Cortex of kidney (tissue), 1 donor: ENCODE measurements at places on chromosomes 7 and 10.

- DNase-seq: no peak
Observed at GRCh38 chr10:92213049-92213448, 77.8 kb downstream of the CPEB3 start.

DNA sequence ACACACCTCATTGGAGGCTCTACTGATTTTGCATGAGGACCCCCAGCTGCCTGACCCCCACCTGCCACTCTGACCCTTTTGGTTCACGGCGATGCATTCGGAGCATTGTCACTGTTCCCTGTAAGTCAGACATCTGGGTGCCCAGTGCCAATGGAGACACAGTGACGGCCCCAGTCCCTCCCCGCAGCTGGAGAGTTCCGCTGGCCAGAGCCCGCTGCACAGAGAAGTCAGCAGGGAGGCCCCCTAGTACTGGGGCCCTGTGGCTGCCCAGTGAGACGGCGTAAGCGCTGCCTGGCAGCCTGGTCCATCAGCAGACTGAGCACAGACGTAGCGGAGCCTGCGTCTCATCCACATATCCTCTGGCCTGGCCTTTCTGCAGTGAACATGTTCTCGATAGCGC is 77.5 kb downstream of the NKX6-2 start:
- DNase-seq: no peak

DNA sequence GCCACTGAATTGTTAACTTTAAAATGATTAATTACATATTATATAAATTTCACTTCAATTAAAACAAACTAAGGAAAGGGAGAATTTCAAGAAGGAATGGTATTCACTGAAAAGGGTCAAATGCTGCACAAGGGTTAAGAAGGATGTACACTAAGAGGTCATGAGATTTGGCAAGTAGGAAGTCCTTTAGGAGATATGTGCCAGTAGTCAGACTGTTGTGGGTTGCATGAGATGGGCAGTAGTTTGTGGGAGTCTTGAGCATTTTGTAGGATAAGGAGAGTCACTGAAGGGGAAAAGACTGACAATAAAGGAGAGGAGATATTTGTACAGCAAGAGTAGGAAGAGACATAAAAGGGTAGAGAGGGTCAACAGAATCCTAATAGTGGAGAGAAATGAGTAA is 12.4 kb upstream of the PTPN12 start:
- no peak for DNase-seq

DNA sequence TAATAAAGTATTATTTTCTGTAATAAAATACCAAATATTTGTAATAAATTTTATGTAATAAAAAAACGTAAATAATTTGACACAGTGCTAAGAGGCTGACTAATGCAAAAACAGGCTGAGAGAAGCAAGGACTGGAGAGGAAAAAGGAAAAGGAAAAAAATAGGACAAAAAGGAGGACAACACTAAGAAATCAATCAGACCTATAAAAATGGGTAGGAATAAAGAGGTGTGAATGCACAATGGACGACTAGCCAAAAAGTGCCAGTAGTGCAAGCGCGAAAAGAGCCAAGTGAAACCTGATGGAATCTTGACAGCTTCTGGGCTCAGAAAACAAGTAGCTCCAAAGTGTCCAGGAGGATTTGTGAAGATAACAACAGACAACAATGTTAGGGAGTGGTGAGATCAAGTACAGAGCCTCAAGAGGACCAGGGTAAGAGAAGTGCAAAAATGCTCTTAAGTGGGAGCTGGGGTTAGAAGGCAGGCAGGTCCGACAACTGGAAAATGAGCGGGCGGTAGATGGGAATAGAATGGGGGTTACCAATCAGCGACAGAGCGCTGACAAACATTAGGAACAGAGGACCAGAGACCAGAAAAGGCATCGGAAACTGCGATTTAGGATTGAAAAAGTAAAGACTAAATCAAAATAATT is 1.2 kb downstream of the BRAF start:
- no peak for DNase-seq

DNA sequence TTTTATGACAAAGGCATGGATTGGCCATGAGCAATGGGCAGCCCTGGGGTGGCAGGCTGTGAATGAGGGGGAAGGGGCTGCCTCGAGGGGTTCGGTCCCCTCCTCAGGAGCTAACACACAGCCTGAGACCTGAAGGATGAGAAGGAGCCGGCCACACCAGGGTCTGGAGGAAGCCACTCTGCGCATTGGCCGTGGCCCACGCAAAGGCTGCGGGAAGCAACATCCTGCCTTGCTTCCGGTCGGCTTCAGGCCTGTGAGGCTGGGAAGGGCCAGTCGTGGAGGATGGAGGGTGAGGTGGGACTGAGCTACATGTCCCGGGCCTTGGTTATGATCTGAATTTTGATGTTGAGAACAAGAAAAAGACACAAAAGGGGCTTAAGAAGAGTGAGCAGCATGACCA is 49.4 kb downstream of the RGS10 start:
- no peak for DNase-seq

DNA sequence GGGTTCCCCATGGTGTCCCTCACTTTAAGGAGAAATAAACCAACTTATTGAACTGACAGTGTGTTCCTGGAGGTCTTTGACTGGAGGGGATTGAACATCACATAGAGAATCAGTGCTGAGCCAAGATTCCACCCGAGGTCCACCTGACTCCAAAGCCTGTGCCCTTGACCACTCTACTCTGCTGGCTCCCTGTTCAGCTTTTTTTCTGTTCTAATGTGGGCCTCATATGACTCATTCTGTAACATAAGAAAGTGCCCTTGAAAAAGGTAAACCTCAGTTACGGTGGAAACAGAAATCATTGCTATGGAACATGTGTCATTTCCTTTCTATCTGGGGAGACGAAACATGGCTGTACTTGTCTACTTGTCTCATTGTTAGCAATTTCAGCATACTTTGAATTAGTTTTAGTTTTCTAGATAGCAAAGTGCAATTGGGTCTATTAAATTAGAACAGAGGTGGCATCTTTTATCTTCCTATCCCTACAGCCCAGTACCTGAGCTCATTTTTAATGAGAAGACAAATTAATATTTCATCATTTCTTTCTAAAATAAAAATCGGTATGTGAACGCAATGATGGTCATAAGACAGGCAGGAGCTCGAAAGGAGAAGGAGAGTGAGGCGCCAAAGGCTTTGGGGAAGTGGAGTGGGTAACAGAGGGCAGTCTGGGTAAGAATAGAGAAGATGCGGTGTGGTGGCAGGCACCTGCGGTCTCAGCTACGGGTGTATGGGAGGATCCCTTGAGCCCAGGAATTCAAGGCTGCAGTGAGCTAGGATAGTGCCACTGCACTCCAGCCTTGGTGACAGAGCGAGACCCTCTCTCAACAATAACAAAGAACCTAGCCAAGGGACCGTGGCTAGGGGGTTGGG is 1.5 kb downstream of the GSDME start:
- no peak for DNase-seq

- no peak for DNase-seq
Observed at GRCh38 chr10:132619927-132620326, 82.3 kb downstream of the INPP5A start.

GRCh38 chr10:122725768-122726167 is 26.1 kb upstream of the C10orf120 start:
- DNase-seq: no peak

DNA sequence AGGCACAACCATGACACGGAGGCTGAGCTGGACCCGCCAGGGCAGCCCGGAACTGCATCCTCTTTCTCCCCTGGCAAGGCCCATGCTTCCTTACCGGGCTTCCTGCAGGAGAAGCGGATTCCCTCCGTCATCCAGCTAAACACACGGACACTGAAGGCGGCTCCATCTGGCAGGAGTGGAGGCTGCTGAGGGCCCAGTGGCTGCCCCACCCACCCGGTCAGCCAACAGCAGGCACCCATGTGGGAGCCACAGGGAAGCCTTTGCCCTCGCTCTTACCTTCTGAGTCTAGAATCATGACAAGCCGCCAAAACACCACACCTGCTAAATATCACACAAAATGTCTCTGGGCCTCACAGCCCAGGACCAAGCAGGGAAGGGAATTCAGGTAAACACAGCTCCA is 321.6 kb upstream of the RNF32 start:
- DNase-seq: no peak

GRCh38 chr7:136102881-136103280 is 125.7 kb upstream of the MTPN start:
- no peak for DNase-seq

DNA sequence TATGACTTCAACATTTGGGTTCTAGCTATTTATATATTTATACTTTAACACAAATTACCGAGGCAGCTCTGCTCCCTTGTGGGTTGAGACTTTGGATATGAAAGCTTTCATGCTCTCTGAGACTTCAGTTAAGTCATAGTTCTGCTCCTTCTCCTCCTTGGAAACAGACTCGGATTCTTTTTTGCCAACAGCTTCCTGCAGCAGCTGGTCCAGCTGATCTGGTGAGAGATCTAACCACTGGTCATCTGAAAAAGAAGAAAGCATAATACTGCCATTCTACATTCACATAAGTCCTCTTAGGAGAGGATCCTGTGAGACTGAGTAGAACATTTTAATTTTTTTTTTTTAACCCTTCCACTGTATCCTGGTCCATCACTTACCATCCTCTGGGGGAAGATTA is 28.6 kb downstream of the ECD start:
- DNase-seq: no peak

- DNase-seq: no peak
Observed at GRCh38 chr10:103080891-103081581, 112.0 kb downstream of the NT5C2 start.

DNA sequence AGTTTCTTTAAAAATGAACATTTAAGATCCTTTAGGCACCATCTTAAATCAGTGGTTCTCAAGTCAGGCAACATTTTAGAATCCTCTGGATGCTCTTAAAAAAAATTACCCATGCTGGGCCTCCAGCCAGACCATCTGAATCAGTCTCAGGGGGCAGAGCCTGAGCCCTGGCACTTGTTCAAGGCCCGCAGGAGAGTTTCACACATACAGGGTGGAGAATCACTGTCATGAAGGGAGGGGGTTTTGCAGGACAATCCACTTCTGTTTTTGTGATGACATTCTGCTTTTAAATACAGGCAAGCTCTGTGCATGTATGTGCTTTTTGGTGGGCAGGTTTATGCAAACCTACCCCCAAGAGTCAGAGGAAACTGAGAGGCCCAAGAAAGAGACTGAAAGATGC is 268.6 kb downstream of the SEC23IP start:
- no peak for DNase-seq

DNA sequence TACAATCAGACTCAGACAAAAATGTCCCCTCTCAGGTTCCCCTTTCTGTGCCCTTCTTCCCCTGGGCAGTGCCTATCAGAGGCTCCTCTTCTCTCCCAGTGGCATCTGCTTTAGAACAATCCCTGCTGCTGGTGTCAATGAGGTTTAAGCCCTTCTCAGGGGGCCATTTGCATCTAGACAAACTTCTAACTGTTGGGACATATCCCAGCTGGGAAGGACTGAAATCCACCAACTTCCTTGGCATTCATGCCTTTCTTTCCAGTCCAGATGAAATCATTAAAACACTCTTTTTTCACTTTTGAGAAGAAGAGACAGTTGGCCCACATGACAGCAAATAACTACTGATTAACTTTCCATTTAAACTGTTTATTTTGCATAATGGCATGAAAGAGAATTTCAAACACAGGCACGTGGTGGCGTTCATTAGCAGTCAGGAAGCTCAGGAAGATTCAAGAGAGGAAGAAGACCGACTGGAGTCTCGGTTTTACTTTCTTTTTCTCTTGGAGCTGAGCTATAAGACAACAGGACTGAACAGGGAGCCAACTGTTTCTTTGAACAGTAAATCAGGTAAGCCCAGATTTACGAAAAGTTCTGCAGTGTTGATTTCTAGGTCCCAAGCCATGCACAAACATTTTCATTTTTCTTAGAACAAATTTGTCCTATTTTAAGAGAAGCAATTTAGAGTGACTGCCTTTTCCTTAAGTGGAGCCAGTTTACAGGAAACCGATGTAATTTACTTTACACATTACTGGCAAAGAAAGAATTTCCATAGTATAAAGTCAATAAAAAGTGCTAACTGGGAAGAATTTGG is at the start of gene GIMAP2:
TSS of gene GIMAP2 (plus strand) at position 488 of the 811 bp plus-strand sequence. CDS start 1,354 bp downstream, outside the sequence.
- DNase-seq: no peak

DNA sequence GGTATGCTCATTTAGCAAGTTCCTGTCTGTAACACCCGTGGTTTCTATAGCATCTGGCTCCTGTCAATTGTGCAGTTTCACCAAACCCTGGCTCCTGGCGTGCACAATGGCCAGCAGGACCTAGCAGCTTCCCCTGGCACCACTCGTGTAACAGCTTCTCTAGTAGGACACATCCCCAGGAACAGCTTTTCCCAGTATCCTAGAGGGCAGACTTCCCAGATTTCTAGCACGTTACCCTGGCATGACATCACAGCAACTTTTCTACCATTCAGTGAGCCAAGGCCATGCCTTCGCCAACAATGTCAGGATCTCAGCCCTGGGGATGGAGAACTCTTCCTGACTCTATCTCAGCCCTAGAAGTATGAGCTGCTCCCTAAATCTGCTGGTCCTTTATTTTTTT is 6.5 kb downstream of the YME1L1 start:
- no peak for DNase-seq

- DNase-seq: no peak
Observed at GRCh38 chr7:5677538-5678294, 103.7 kb downstream of the RNF216 start.

DNA sequence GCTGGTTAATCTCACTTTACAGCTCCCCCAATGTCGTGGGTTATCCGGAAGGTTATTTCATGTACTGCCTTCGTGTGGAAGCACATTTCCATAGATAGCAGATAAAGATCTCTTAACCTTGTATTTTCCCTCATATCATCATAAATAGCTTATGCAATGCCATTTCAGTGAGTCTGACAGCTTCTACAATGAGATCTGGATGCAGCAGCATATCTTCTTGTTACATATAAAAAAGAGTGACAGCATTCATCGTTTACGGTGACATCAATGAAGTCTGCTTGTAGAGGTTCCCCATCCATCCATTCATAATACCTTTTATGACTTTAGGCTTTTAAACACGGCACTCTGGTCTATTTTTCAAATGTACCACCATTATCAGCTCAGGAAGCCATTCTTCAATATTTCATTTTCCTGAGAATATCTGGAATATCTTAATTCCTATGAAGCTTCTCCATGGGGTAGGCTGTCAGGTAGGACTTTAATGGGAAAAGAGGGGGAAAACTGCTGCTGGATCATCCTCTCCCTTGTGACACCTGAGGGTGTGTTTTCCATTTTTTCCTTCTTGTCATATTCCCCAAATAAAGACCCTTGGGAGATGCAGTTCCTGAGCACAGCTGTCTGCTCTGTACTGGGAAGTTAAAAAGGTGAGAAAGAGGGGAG is 51.9 kb upstream of the CTBP2 start:
- no peak for DNase-seq

- DNase-seq: no peak
Observed at GRCh38 chr7:104973227-104973626, 40.8 kb upstream of the KMT2E start.

- DNase-seq: no peak
Observed at GRCh38 chr10:70067586-70067985, 14.9 kb downstream of the MACROH2A2 start.

DNA sequence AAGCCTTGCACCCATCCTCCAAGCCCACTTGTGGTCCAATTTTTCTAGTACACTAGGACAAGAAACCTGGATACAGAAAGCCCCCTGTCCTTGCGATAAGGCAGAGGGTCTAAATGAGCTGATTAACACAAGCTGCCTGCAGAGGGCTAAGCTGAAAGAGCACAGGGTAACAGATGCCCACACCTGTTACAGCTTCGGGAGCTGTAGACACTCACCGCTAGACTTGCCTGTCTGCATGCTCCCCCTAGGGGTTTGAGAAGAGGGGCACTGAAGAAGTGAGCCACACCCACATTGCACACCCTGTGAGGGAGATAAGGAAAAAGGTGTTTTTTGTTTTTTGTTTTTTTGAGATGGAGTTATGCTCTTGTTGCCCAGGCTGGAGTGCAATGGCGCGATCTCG is 386.5 kb upstream of the AUTS2 start:
- DNase-seq: no peak

GRCh38 chr10:121747163-121747775 is 149.0 kb upstream of the FGFR2 start:
- DNase-seq: no peak
